Cardiac septum (tissue), 1 donor: ENCODE measurements at places on chromosomes 1 and 21.

DNA sequence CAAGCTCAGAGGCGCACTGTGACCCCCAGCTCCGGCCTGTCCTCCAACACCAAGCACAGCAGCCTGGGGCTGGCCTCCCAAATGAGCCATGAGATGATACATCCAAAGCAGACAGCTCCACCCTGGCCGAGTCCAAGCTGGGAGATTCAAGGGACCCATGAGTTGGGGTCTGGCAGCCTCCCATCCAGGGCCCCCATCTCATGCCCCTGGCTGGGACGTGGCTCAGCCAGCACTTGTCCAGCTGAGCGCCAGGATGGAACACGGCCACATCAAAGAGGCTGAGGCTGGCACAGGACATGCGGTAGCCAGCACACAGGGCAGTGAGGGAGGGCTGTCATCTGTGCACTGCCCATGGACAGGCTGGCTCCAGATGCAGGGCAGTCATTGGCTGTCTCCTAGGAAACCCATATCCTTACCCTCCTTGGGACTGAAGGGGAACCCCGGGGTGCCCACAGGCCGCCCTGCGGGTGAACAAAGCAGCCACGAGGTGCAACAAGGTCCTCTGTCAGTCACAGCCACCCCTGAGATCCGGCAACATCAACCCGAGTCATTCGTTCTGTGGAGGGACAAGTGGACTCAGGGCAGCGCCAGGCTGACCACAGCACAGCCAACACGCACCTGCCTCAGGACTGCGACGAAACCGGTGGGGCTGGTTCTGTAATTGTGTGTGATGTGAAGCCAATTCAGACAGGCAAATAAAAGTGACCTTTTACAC lies 29.1 kb downstream of the SLC19A1 start:
- DNase-seq: peak; percentile 67

- DNase-seq: no peak
Measured at GRCh38 chr1:29232387-29232786, 1.7 kb upstream of the MECR start.

- DNase-seq: peak; percentile 26
Measured at GRCh38 chr1:109769330-109770078, 5.8 kb upstream of the EPS8L3 start.

DNA sequence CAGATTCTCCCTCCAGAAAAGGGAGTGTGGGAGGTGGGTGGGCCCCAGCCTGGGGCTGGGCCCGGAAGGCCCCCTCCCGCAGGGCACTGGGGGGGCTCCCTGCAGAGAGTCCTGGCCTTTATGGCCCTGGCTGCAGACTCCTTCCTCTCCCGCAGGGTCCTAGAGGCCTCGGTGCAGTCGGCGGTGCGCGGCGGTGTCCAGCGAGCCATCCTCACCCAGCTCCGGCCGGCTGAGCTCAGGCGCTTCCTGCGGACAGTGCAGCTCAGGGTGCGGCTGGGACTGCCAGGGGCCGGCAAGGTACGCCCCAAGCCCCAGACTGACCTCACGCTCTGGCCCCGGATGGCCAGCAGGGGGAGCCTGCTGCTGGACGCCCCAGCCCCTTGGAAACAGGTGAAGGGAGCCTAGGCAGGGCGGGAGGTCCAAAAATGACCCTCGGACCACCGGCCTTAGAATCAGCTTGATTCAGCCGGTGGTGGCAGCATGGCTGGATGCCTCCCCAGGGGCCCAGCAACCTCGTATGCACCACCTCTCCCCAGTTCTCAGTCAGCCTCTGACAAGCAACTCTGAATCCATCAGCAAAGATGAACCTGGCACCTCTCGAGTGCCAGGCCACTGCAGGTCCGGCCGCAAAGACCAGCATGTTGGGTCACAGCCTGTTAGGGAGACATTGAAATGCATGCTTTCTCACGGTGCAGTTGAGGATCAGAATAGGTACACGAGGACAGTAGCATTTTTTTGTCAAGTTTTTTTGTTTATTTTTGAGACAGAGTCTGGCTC lies 20.6 kb downstream of the MTHFR start:
- peak; percentile 90 for DNase-seq

DNA sequence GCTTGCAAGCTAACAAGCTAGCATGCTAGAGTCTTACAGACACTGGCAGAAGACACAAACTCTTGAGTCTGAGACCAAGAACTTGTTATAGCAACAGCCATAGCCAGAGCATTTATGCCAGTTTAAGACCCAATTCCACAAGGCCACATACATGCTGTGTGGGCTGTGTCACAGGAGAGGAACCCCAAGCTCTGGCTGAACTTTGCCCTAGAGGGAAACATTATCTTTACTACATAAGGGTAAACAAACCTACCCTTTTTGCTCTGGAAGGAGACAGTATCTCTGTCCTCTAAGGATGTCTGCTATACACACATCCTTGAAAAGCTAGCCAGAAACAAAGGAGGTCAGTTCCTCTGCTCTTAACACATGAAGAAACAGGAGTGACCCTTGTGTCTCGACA lies 70.3 kb downstream of the HSF2BP start:
- DNase-seq: no peak

GRCh38 chr1:205443585-205444299 lies 12.1 kb downstream of the BLACAT1 start:
- DNase-seq: no peak

DNA sequence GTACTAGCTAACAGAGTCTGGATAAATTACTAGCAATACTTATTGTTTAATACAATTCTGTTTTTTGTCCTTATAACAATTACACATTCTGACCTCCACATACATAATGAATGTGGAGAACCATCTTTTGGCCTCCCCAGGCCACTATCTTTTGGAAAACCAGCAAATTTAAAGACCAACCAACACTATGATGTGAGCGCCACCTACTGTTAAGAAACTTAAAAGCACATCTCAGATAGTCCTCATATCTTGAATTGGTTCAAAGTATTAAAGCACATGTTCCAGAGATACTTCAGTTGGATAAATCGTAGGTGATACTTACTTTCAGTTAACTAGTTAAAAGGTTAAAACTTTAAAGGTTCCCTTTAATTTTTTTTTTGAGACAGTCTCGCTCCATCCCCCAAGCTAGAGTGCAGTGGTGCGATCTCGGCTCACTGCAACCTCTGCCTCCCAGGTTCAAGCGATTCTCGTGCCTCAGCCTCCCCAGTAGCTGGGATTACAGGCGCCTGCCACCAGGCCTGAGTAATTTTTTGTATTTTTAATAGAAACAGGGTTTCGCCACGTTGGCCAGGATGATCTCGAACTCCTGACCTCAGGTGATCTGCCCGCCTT lies 29.3 kb upstream of the USP1 start:
- no peak for DNase-seq

- DNase-seq: no peak
Measured at GRCh38 chr1:92623187-92623778, 136.6 kb upstream of the GFI1 start.

- no peak for DNase-seq
Measured at GRCh38 chr1:73176902-73177301, 894.6 kb upstream of the NEGR1 start.

DNA sequence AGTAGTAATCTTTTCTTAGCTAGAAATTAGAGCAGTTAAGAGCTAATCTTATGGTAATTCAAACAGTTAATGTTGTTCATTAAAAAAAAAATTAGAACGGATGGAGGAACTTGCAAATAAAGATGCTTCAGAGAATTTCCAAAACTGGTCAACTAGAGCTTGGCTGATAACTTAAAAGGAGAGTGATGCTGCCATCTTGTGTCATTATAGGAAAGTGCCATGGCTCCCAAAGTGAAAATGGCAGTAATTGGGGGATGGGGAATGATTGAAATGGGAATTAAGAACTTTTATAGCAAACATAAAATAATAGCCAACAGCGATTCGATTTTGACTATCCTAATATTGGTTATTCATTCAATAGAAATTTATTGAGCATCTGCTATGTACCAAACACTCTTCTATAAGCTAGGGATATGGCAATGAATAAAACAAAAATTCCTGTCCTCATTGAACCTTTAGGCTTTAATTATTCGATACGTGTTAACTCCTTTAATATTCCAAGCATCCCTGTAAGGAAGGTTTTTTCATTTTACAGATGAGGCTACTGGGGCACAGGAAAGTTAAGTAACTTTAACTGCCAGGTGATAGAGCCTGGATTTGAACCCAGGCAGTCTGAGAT lies 5.7 kb upstream of the PLPP3 start:
- no peak for DNase-seq

DNA sequence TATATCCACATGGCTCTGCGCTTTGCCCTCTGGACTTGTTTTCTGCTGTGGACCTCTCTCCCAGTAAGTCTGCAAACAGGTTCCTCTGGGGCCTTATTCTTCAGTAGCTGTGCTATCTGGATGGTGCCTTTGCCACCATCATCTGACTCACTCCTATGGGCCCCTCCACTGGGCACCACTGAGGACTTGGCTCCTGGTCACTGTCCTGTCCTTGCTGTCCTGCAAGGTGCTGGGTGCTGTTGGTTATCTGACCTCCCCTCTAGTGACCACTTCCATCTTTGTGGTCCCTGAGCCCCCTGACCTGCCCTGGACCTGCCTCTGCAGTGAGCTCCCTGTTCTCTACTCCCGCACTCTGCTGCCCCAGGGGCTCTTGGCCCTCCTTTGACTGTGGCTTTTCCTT lies 6.7 kb downstream of the CNIH3 start:
- peak; percentile 53 for DNase-seq

DNA sequence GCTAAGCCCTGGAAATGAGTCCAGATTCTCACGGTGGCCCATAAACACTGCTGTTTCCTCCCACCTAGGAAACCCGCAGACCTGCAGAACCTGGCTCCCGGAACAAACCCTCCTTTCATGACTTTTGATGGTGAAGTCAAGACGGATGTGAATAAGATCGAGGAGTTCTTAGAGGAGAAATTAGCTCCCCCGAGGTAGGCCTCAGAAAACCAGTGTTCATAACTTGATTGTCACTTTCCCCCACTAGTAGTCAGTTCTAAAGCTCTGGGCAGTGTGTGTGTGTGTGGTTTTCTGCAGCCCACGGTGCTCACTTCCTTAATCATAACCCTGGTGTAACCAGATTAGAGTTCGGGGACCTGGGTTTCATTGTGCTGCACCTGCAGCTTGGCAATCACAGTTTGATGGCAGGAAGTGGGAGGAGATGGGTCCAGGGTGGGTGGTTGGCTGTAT lies 39.1 kb downstream of the CLIC6 start:
- DNase-seq: no peak

DNA sequence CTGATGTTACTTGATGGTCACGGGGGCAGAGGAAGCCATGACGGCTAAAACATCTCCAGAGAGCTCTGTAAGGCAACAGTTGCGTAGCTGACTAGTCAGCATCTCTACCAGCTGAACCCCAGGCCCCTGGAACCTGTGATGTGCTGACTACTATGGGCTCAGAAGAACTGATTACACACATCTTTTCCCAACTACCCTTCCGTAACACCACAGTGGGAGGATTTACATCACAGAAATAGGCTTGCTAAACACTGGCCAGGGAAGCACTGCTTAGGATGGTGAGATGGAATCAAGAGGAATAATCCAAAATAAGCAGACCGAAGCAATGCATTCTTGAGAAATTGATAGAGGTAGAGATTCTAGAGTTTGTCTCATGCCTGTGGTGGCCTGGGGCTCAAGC lies 122.5 kb downstream of the SMYD2 start:
- DNase-seq: no peak

DNA sequence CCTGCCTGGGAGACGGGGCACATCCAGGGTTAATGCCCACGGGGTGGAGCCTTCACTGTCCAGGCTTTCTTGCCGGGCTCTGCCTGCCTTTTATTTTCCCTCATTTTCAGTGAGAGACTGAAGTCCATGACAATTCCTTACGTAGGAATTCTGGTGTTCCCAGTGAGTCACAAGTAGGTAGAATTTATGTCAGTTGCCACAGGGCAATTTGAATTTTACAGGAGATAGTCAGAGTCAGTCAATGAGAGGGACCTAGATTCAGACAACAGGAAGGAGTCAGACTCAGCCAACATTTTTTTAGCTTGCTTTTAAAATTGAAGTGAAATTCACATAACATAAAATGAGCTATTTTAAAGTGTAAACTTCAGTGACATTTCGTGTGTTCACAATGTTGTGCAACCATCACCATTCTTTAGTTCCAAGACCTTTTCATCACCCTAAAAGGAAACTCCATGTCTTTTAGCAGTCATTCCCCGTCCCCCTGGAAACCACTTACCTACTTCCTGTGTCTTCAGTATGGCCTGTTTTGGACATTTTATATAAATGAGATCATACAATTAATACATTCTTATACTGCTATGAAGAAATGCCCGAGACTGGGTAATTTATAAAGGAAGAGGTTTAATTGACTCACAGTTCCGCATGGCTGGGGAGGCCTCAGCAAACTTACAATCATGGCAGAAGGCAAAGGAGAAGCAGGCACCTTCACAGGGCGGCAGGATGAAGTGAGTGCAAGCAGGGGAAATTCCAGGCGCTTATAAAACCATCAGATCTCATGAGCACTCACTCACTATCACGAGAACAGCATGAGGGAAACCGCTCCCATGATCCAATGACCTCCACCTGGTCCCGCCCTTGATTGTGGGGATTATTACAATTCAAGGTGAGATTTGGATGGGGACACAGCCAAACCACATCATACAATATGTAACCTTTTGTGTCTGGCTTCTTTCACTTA lies 14.6 kb downstream of the AJAP1 start:
- no peak for DNase-seq

GRCh38 chr1:228669242-228669585 lies 66.1 kb upstream of the RHOU start:
- no peak for DNase-seq

- DNase-seq: no peak
Measured at GRCh38 chr1:197519741-197520334, 251.8 kb downstream of the CRB1 start.

GRCh38 chr1:246978785-246979184 lies 29.1 kb downstream of the ZNF695 start:
- DNase-seq: no peak

DNA sequence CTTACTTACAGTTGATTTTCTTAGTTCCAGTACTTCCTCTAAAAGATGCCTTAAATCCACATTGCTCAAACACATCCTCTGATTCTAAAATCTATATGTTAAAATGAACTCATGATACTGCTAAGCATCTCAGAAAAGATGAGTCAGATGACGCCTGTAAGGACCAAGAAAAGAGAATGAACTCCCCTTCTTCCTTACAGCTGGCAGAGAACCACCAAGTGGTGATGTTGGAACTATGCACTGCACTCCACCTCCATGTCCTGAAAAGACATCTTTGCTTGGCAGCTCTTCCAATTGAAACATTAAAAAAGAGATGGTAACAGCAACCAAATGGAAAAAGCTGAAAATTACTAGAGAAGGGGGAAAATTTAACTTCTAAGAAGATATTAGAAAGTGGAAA lies 648.8 kb downstream of the PTPRC start:
- no peak for DNase-seq

DNA sequence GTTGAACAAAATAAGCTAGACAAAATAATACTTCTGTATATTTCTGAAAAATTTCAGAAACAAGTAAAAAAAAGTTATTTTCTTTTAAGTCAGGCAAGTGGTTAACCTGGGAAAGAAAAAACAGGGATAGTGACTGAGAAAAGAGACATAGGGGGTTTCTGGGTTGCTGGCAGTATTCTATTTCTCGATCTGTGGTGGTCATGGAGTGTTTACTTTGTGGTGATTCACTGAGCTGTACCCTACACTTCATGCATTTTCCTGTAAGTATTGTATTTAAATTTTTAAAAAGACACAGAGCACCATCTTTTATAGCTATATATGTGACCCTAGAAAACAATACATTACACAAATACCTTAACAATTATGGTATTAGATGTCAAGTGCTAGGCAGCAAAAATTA lies 58.2 kb downstream of the ZNF644 start:
- no peak for DNase-seq
